ENCODE measurements at places on chromosomes 6 and 20. TPM values are rescaled to one million over a fixed set of nuclear protein-coding genes. Genes with fewer than 3 reads are reported as not detected.

ANKRD6 gene
- polyA plus RNA-seq, result 26.0 TPM

CRYBG1 gene
- 14.1 TPM for polyA plus RNA-seq

SS18L1 gene
- 25.8 TPM for polyA plus RNA-seq

ADISSP gene
- 30.8 TPM for polyA plus RNA-seq

GRCh38 chr20:2747676-2748235, 52.7 kb downstream of the CPXM1 start:
- no peak for DNase-seq

GRCh38 chr6:67952948-67953347, 682.1 kb upstream of the ADGRB3 start:
- DNase-seq, result no peak

- DNase-seq, result no peak
Measured at GRCh38 chr20:1434571-1435336, 31.9 kb downstream of the NSFL1C start.

DNA sequence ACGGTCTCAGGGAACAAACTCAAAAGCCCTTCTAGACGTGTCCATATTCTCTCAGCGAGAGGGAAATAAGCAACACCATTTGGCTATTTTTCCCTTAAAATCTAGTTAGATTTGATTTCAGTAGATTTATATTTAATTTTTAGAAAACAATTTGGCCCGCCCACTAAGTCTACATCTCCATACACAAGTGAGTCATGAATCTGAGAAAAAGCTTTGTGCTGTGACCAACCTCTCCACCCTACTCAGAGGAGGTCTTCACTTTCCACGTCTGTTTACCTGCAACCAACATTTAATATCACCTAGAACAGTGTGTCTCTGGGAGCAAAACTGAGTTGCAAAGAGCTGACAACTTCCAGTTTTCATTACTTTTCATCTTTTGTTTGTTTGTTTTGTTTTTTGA, 48.6 kb downstream of the HAO1 start:
- no peak for DNase-seq

DNA sequence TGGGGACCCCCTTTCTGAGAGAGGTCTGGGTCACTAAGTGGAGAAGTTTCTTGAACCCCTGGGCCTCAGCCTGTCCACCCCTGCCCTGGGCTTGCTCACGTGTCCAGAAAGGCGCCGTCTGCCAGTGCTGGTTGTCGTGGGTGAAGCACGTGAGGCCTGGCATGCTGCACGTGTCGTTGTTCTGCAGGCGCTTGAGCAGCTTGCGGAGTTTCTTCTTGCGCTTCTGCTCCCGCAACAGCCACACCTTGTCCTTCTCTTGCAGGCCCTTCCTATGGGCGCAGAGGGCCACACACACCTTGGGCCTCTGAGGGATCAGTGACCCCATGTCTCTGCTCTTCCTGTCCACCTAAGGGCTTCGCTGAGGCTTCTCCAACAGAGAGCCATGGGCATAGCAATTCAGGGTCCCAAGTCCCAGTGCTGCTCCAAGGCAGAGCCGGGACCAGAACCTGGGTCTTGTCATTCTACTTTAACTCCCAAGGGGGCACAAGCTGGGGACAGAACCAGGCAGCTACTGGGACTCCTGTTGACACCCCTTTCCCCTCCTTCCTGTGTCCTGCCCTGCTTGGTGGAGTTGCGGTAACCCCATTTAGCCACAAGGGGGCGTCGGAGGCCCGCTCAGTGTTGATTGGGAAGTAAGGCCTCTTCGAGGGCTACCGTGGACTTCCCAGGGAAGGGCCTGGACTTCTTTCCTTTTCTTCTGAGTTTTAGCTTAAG, 121.8 kb downstream of the SULF2 start:
- DNase-seq, result peak; percentile 60

GRCh38 chr6:148854096-148854495, 107.3 kb downstream of the UST start:
- no peak for DNase-seq

DNA sequence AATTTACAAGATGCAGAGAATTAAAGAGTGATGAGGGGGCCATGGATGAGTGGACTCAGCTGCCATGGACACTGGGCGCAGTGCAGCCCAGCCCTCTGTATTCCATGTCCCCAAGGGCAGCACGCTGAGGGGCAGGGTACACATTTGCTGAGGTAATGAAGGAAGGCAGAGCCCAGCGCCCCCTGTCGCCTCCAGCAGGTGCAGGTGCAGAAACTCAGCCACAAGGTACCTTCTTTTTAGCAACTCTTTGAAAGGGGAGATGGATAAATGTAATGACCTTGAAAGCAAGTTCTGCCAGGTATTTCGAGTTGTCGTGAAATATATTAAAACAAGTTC, 7.1 kb downstream of the CD93 start:
- no peak for DNase-seq

DNA sequence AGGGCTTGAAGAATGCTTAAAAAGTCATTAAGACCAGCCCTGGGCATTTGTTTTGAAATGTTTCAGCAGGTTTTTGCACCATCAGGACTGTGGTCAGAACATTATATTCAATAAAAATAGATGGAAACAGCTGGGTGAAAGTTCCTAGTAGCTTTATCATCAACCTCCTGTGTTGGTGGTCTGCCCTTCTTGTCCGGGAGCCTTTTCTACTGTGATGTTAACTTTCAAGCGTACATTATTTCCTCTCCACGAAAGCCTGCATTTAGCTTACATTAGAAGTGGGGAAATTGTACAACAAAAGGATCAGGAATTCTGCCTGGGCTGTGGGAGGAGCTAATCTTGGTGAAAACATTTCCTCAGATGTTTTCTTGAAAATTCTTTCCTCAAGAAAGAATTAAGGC, 71.1 kb downstream of the LAMA4 start:
- no peak for DNase-seq

GRCh38 chr6:142474531-142475289, 172.9 kb downstream of the ADGRG6 start:
- DNase-seq, result peak; percentile 54

DNA sequence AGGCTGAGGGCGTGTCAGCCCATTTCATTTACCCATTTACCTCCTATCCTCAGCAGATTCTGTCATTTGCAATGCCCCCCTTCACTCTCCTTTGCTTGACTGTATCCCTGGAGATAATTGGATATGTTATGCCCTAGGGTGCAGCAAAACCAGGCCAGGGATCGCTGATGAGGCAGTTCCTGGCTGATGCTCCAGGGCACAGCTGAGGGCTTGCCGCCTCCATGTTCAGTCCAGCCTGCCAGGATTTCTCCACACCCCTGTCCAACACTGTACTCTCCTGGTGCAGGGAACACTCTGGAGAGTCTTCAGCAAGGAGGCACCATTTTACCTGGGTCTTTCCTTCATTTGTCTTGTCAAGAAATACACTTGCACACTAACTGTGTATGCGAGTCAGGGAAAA, 532.1 kb upstream of the CHD6 start:
- no peak for DNase-seq

DNA sequence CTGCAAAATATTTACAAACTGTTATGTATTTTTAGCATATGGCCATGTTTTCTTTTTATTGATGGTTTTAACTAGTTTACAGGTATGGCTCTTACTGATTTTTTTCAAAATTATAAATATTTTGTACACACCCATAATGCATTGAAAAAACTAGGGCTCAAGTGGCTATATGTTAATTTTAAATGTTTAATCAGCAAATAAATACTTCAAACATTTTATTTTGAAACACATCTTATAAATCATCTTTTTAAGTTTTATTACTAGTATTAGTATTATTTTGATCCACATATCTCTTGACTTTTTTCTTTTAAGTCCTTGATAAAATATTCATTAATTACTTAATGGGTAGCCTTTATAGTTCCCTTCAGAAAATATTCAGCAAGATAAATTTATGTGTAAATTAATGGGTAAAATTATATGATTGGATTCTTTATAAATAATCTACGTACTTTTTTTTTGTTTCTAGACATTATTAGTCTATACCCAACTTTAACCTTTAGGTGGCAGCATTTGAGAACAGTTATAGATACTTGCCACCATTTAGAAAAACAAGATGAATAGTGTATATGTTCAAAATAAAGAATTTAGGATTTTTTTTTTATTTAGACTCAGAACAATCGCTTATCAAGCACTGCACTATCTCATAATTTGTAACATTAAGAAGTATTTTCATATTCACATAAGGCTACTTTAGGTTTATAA, 241.9 kb downstream of the ADGRB3 start:
- DNase-seq, result no peak

GRCh38 chr20:61026731-61027130, 225.3 kb upstream of the CDH4 start:
- no peak for DNase-seq

DNA sequence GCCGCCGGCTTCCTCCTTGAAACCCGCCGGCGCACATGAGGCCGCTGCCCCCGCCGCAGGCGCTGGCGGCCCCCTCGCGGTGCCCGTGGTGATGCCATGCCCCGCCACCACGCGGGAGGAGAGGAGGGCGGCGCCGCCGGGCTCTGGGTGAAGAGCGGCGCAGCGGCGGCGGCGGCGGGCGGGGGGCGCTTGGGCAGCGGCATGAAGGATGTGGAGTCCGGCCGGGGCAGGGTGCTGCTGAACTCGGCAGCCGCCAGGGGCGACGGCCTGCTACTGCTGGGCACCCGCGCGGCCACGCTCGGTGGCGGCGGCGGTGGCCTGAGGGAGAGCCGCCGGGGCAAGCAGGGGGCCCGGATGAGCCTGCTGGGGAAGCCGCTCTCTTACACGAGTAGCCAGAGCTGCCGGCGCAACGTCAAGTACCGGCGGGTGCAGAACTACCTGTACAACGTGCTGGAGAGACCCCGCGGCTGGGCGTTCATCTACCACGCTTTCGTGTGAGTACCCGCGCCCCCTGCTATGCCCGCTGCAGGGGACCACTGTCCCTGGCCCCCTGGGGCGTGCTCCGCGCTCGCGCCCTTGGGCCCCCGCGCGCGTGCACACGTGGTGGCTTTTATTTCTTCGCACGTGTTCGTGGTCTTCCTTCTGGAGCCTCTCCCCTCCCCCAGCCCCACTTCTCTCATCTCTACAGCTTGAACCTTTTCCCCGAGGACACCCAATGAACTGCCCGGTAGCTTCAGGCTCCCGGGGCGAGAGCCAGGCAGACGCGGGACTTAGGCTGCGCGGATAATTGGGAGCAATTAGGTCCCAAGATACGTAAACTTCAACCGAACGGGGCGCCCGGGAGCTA, 453 bp downstream of the KCNQ5 start:
- no peak for DNase-seq

GRCh38 chr20:40278673-40279072, 410.4 kb downstream of the MAFB start:
- no peak for DNase-seq

DNA sequence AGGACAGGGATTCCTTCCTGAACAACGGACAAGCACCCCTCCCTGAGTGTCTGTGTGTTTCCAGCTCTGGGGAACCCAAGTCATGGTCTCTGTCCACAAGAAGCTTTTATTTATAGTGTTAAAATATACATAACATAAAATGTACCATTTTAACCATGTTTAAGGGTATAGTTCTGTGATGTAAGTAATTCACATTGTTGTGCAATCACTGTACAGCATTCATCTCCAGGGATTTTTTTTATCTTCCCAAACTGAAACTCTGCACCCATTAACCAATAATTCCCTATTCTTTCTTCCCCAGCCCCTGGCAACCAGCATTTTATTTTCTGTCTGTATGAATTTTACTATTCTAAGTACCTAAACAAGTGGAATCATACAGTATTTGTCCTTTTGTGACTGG, 84.2 kb downstream of the FOXF2 start:
- DNase-seq, result no peak

GRCh38 chr6:134774201-134774638, 175.7 kb downstream of the ALDH8A1 start:
- DNase-seq, result peak; percentile 32

DNA sequence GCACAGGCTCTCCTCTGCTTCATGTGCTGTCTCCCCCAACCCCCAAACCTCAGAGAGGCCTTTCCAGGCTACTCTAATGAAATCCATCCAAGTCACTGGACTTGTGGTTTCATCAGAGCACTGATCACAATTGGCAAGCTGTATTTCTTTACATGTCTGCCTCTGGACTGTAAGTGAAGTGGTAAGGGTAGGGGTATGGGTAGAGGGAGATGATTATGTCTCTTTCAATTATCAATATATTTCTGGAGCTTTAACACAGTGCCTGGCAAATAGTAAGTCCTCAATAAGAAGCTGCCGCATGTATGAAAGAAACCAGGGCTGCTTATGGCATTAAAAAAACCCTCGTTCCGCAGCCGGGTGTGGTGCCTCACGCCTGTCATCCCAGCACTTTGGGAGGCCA, 5.4 kb downstream of the TRERF1 start:
- no peak for DNase-seq

- no peak for DNase-seq
Measured at GRCh38 chr6:166784691-166785090, 157.6 kb upstream of the RPS6KA2 start.

- DNase-seq, result no peak
Measured at GRCh38 chr6:117615750-117616390, 13.6 kb upstream of the GOPC start.
